Esophagus squamous epithelium (tissue), 5 donors: ENCODE measurements at places on chromosomes 1 and 21.

- no peak for DNase-seq
These were observed 6.3 kb upstream of the PHTF1 start for GRCh38 chr1:113765306-113766230.

DNA sequence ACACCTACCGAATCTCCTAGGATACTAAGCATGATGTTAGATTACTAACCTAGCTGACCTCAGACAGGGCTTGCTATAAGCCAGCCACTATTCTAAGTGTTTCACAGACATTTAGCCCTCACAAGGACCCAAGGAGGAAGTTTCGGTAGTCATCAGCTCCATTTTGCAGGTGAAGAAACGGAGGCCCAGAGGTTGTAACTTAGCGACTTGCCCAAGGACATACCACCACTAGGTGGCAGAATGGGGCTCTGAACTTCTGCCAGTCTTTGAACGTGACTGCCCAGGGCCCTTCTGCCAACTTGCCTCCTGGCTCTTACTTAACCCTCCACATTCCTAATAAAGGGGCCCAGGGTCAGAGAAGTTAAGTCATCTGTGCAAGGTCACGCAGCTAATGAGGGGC, 283.5 kb downstream of the C1orf94 start:
- no peak for DNase-seq

GRCh38 chr1:47478090-47478489, 40.2 kb downstream of the FOXD2 start:
- no peak for DNase-seq

- no peak for DNase-seq
These were observed 99.9 kb upstream of the TLR5 start for GRCh38 chr1:223242971-223243370.

DNA sequence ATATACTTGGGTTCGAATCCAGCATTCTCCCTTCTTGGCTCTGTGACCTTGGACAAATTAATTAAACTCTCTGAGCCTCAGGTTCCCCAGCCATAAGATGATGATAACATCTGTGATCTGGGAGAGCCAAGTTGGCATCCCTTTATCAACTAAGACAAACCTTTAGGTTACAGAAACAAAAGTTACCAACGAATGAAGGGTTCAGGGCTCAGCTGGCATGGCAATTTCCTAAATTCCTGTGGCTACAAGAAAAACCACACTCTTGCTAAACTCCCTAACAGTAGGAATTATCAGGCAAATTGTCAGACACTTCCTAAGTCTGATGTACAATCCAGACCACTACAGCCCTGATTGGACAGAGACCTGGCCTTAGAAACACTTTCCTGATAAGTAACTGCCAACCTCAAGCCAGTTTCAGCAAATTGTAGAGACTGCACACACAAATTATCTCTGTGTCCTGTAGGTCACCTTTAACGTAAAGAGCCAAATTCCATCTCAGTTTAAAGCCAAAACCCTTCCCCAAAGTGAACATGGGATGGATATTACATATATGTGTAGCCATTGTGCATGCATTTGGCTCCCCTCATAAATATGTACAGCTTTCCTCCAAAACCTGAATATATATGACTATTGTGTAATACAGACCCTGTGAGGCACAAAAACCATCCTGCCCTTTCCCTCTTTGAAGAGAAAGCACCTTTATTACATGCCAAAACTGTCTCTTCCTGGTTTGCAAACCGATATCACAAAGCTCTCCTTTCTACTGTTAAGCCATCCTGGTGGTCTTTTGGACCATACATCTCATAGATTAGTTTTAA, 39.5 kb upstream of the EDARADD start:
- DNase-seq: no peak

GRCh38 chr1:205168291-205168690, 43.2 kb downstream of the DSTYK start:
- no peak for DNase-seq

DNA sequence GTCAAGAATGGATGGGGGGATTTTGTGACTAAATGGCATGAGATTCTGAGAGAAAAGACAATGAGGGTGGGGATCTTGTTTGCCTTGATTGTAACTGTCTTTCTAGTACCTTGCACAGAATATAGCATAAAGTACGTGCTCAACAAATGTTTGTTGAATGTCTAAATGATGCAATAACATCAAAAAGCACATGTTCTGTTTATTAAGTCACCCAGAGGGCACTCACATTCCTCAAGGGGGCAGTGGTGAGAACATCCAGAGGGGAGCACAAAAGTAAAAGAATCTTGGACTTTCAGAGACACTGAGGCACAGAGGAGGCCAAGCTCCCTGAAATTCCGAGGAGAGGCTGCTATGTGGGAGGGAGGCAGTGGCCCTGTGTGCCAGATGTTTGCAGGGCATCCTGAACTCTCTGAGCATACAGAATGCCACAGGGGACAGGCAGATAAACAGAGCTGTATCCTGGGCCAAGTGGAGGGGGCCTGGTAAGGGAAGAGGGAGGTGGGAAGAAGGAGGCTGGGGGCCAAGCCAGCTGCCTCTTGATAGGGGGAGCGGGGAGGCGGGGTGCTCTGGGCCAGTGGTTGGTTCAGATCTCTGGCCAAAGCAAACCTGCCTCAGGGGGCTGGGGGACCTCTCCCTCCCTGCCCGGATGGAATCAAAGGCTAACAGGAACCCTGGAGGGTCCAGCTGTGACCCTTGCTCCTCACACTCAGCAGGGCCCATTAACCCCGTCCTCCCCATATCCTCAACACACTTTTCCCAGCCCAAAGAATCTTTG, 6.5 kb upstream of the ATP1A2 start:
- no peak for DNase-seq

GRCh38 chr1:117106478-117106877, 15.1 kb downstream of the TRIM45 start:
- no peak for DNase-seq

DNA sequence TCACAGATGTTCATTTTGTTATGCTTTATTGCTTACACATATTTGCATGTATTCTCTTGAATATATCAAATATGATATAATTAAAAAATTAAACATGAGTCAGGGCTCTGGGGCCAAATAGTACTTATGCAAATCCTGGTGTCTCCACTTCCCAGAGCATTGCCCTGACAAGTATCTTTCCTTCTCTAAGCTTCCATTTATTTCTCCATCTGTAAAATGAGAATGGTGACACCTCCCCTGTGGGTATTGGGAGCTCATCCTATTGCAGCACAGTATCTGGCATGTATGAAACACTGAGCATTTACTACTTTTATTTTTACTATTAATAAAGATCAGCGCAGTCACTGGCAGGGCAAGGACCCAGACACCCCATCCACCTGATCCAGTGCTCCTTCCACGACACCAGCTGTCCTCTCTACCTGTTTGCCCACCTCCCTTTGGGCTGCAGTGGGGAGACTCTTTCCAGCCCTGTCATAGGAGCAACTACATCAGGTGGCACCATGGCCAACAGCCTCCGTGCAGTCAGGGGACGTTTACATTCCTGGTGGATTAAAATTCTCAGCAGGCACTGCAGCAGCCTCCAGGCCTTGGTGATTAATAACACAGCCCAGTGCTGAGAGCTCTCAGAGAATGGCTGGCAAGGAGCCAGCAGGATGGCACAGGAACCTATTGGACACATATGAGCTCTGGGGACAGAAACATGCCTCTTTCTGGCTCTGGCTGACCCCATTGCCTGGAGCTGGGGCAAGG, 113.0 kb downstream of the DMRTB1 start:
- DNase-seq: no peak

- no peak for DNase-seq
These were observed 149.5 kb downstream of the GRIK3 start for GRCh38 chr1:36884801-36885200.

- DNase-seq: no peak
These were observed 61.8 kb downstream of the S1PR1 start for GRCh38 chr1:101298663-101299062.

GRCh38 chr1:245558069-245558468, 403.3 kb downstream of the KIF26B start:
- no peak for DNase-seq

DNA sequence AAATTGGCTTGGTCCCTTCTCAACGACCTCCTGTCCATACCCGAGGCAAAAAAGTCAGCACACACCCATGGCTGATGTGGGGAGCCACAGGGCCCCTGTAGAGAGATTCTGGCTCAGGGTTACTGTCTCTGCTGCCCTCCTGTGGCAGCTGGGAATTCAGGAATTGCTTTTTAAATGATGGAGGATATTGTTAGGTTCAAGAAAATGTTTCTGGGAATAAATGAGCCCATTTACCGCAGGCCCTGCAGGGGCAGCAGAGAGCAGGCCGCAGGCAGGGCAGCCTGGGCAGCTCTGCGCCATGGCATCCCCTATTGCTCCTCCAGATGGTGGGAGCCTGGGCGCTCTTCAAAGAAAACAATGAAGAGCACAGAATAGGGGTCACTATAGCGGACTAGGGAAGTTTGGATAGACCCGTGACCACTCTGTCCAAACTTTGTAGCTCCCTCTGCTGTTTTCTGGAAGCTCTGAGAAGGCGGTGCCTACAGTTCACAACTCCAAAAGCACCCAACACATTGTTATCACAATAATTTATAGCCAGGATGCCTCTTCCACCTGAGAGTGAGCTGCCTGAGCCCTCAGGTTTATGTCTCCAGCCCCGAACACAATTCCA, 201.1 kb downstream of the BACH1 start:
- no peak for DNase-seq

GRCh38 chr1:33176362-33176850, 5.4 kb downstream of the TRIM62 start:
- DNase-seq: no peak

DNA sequence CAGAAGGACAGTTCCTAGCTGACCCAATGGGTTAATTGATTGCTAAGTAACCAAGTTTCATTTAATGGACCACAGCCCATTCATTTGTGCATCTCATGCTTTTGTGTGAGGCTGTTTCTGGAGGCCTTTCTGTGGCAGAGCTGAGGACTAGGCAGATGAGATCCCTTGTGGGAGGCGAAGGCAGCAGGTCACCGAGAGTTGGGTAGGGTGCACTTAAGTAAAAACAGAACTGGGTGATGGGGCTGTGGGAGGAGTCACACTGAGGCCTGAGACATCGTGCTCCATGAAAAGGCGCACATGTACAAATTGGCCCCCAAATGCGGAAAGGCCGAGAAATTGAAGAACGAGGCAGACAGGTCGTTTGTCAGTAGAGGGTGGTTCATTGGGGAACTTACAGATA, 60.9 kb downstream of the S100B start:
- no peak for DNase-seq

GRCh38 chr1:61375082-61375880, 292.9 kb downstream of the NFIA start:
- DNase-seq: no peak
